ENCODE measurements at places on chromosomes 5 and 9.

DNA sequence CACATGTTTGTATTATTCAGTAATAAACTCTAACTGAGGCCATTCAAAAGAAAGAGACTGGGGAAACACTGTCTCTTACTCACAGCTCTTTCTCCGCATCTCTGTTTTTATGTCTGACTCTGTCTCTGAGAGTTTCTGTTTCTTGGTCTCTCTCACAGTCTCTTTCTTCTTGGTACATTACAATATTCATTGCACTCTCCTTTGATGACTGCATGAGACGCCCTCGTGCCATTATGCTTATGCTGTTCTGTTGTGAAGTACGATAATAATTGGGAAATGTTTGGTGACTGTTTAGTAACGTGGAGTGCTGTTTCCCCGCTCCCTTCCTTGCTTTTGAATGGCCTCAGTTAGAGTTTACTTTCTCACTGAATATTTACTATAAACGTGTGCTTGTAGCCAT, 25.3 kb upstream of the TLX3 start:
- no peak for DNase-seq

- no peak for DNase-seq
Measured at GRCh38 chr9:121757281-121757585, 105.8 kb downstream of the DAB2IP start.

- no peak for DNase-seq
Measured at GRCh38 chr9:91623004-91623403, 199.4 kb upstream of the NFIL3 start.

DNA sequence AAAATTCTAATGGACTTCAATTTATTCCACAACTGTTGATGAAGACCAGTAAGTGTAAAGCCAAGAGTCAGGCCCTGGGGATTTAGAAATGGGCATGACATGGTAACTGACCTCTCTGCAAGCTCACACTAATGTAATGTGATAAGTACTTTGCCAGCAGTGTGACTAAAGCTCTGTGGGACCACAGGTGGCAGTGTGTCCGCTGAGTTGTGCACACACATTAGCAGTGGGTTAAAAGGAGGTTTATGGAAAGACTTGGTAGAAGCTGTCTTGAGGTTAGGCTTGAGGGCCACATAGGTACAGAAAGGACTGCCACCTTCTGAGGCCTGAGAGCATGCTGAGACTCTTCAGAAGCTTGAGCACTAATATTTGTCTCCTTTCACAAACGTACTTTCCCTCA, 67.6 kb downstream of the UBAP1 start:
- DNase-seq = no peak

DNA sequence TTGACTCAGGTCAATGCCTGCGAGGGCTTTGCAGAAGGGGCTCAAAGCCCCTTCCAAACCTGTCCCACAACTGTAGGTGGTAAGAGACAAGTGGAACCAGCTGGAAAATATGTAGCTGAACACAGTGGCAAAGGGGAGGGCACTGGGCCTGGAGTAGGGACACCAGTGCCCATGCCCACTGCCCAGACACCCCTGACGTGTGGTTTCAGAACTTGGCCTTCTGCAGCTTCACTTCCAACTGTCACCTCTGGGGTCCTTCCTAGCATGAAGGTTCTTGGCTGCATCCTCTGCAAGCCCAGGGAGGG, 233.1 kb upstream of the IRX1 start:
- DNase-seq = no peak

DNA sequence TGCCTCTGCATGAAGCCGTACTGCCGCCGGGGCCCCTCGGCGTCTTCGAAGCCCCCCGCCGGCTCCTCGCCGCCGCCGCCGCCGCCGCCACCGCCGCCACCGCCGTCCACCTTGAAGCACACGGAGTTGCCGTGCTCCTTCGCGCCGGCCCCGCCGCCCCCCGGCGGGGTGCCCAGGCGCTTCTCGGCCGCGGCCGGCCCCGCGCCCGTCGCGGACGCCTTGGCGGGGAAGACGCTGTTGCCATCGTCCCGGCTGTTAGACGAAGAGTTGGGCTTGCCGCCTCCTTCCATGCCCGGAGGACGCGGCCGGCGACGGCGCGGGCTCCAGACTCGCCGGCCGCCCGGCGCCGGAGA, 400 bp downstream of the HCN1 start:
- no peak for DNase-seq

DNA sequence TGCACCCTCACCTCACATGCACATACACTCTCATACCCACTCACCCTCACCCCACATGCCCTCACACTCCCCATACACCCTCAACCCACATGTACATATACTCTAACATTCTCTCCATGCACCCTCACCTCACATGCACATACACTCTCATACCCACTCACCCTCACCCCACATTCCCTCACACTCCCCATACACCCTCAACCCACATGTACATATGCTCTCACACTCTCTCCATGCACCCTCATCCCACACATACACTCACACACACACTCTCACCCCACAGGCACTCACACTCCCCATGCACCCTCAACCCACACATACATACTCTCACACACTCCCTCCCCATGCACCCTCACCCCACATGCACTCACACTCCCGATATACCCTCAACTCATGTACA, 550.2 kb upstream of the DAP start:
- DNase-seq = no peak

DNA sequence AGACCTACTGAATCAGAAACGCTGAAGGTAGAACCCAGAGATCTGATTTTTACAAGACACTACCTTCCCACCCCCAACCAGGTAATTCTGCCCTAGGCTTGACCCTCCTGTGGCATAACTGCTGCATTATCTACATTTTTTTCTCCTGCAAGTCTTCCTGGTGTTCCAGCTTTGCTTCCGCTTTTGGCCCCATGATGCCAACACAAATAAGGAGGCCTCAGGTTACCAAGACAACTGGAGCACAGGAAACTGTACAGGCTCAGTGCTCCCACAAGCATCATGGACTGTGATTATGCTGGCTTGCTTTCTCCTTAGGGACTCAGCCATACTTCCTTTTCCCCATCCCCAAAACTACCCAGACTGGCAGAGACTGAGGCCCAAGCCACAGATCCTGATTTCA, 6.6 kb upstream of the MSMP start:
- DNase-seq = no peak

DNA sequence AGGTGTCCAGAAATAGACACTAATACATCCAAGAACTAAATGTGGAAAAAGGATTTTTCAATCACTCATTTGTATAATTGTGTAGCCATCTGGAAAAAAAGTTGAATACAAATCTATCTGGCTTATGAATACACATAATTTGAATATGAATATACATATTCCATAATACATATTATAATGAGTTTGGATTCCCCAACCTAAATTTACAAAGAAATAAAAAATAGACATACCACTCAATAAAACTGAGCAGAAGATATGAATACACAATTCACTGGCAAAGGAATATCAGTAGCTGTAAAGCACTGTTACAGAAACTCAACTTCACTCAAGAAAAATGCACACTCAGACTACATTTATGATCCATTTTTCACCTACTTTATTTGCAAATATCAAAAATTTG, 121.9 kb upstream of the EDIL3 start:
- DNase-seq = no peak

- DNase-seq = no peak
Measured at GRCh38 chr5:32109236-32109635, 64.9 kb downstream of the GOLPH3 start.

- DNase-seq = no peak
Measured at GRCh38 chr5:145922059-145922458, 14.3 kb upstream of the SH3RF2 start.

Measured in liver (tissue), 10 donors.